Neural crest cell (in vitro differentiated cells): ENCODE measurements at places on chromosomes 12 and 14.

DNA sequence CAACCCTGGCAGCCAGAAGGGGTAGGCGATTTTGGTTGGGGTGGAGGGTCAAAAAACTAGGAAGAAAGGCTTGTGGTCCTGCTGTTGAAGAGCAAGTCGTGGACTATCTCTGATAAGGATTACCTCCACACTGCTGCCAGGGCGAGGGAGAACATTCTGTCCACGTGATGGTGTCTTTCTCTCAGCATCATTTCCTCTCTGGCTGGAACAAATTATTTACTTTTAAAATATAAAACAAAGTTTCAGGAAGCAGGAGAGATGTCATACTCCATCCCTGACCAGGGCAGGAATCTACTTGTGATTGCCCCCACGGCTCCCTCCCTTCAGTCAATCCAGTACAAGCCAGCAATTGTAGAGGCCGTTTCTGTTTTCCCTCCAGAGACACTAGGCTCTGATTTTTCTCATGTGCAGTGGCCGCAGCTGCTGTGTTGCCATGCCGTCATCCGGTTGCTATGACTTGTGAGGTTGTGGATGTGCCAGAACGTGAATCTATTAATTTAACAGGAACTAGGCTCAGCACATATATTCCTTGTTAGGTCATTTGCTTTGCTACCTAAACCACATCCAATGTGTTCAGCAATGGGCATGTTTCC, 61.5 kb upstream of the PTGR2 start:
- no peak for DNase-seq

DNA sequence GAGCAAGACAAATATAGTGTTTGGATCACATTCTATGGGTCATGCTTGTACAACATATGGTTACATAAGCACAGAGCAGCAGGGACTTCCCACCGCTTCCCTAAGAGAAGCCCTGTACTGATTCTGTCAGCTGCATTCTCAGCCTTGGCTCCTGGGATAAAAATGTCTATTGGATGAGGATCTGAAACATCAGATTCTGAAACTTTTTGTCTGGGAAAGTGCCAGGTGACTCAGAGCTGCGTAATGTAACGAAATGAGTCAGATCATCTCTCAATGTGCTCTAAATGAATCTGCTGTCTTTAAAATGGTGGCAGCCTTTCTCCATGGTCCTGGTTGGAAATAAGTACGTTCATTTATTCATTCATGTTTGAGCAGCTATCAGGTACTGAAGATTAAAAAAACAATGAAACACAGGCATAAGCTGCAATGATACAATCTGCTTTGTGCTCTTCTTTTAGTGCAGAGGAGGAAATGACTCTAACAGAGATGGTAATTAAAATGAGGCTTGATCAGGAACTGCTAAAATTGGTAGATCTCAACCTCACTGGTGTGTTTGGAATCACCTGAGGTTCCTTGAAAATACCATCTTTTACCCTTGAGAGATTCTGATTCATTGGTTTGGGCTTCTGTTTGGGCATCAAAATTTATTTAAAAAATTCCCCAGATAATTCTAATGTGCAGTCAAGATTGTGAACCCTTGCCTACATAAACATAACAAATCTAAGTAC, 99.1 kb upstream of the NAP1L1 start:
- no peak for DNase-seq

- no peak for DNase-seq
Observed at GRCh38 chr14:22838631-22839041, 2.3 kb downstream of the MMP14 start.

DNA sequence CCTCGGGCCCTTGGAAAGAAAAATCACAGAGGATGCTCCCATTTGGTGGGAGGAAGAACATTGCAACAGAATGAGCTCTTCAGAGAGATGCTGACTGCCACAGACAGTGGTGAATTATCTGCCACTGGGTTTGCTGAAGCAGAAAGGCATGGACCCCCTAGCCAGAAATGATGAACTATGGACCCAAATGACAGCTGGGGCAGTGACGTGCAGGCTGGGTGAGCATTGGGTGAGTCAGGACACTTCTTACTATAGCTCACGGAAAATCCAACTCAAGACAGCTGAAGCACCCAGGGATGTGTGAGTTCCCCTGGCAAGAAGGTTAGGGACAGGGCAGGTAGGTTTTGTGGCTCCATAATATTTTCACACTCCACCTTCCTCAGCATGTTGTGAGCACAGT, 993.2 kb downstream of the BCL11B start:
- no peak for DNase-seq

DNA sequence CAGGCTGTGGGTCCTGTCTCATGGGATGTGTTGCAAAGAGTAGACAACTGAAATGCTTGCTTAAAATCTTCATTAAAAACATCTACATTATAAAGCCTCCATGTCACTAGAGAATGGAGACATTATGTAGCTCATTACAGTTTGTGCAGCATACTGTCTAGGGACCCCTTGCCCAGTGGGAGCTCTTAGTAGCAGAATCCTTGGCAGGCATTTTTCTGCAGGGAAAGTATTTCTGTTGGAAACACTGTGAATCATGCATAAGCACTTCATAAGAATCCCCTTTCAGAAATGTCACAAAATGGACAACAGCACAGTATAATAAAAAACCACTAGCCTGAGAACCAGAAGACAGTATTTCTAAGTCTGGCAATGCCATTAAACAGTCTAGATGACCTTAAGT, 174.3 kb downstream of the MGAT4C start:
- DNase-seq: no peak

DNA sequence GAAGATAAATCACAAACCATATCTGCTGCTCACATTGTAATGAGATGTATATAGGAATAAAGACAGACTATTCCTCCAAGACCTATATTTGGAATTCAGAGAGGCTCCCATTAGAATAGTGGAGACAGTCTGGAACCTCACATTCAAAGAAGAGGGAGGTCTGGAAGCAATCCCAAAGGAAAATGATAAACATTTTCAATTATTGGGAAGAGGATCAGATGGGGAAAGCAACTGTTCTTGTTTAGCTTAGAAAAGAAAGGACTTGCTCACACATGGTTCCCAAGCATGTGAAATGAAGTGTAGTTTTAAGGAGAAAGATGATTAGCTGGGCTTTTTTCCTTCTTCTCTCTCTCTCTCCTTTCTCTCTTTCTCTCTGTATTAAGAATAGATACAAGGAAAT, 193.0 kb upstream of the LMNTD1 start:
- DNase-seq: no peak

DNA sequence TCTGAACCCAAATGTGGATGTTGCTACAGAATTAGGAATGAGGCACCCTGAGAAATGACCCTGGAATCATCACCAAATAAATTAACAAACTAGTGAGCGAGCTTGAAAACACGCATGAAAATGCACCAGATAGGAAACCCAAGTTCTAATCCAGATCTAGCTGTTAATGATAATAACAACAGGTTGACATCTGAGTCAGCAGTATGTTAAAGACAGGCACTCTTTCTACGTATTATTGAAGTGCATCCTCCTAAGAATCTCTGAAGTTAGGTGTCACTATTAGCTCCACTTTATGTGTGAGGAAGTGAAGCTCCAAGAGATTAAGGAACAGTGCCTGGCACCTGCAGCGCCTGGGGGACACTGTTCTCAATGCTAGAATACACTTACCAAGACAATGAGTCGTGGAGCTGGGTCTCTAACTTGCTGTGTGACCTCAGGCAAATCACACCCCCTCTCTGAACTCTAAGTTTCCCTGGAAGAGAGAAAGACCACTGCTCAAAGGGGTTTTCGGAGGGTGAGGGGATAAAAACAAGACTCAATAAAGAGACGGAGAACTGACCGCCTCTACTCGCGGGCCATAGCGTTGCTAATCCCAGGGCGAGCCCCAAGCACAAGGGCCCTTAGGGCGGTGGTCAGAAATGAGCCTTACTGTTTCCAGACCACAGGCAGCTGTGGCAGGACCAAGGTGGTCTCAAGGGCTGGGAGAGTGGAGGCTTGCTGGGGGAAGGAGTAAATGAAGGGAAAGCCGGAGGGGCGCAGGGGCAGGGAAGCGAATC, 2.1 kb downstream of the SLC6A12 start:
- no peak for DNase-seq

DNA sequence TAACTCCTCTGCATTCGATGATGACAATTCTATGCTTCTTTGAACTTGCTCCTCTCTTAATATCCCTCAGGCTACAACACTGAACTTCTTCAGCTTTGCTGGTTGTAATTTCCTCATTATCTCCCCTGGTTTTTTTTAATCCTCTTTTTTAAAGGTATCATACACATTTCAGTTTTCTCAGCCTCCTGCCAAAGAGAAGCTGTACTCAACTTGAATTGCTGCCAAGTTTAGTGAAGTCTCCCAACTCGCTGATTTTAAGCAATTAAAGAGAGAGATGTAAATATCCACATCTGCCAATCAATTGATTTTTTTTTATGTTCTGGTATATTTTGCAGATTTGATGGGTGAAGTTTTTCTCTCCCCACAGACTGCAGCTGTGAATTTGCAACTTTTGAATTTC, 817.8 kb downstream of the GALC start:
- DNase-seq: no peak

DNA sequence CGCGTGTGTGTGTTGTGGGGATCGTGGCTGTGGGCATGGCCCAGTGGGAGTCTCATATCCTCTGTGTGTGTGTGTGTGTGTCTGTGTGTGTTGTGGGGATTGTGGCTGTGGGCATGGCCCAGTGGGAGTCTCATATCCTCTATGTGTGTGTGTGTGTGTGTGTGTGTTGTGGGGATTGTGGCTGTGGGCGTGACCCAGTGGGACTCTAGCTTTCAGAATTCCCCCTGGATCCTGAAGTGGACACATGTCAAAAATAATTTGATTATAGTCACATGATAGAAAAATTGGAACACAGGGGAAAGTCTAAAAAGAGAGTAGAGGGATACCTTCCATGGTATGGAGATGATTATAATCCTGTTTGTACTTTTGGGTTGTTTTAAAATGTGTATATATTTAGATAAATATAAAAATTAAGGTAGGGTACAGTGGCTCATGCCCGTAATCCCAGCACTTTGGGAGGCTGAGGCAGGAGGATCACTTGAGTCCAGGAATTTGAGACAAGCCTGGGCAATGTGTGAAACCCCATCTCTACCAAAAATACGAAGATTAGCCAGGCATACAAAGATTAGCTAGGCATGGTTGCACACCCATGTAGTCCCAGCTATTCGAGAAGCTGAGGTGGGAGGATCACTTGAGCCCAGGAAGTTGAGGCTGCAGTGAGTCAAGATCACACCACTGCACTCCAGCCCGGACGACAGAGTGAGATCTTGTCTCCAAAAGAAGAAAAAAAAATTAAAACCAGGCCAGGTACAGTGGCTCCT, 11.0 kb downstream of the PAPLN start:
- no peak for DNase-seq

DNA sequence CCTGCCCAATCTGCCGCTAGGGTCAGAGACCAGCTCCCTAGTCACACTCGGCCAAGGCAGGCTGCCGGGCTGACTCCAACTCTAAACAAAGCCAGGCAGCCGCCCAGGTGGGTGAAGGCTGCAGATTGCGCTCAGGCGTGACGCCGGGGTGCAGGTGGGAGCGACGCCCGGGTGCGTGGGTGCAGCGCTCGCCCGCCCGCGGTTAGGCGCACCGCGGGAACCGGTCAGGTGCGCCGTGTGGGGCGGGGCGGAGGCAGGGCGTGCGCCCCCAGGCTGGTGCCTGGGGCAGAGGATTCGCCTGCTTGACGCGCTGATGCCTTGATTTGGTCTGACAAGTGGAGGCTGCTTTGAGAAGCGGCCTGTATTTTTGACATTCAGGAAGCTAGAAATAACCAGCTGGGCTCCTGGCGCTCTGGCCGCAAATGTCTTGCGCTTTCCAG, 126.7 kb upstream of the HIF1A start:
- DNase-seq: no peak

DNA sequence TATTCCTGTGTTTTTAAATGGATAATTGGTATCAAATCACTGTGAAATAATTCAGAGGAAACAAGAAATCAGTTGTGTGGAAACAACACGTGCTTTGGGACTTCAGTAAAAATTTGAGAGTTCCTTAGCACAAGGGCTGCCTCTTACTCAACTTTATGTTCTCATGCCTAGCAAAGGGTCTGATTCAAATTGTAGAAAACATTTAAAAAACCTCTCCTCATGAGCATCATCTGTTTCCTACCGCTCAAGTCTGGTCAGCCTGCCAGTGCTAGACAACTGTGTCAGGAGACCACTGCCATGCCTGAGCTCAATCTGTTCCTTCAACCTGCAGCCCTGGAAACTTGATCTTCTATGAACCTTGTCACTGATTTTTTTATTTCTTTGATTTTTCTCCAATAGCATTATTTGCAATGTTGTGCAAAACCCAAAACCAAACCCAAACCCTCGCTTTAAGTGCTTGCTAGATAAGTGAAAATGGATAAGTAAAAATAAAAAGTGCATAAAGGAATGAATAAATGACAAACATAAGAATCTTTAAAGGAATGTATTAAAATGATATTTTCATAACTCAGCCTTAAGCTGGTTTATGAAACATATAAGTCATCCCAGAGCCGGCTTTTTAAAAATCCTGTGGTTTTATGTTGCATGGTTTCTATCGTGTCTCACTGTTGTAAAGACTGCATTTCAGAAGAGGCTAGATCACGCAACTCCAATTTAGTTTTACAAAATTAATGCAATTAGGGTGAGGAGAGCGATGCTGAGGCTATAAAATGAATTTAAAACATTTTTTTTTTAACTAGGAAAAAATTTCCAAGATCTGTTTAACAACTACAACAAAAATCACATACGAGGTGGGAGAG, 361.2 kb upstream of the PDE3A start:
- no peak for DNase-seq

DNA sequence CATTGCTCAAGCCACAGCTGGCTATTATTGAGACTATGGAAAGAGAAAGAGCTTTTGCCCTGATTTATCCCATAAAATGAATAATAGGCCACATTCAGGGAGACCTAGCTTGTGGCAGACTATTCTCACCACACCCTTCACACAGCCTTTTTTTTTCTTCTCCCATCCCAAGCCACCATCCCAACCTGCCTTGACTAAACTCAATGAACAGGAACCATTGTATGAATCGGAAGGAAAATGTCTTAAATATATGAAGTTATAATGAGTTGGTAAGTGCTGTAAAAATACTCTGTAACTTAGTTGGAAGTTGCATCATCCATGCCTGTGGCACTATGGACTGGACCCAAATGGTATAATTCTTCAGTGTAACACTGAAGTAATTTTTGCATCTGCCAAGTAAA, 338.4 kb downstream of the RAD51B start:
- DNase-seq: no peak

- no peak for DNase-seq
Observed at GRCh38 chr12:7441216-7441615, 2.7 kb downstream of the CD163L1 start.

GRCh38 chr12:4187916-4188315, 85.6 kb upstream of the CCND2 start:
- no peak for DNase-seq

- no peak for DNase-seq
Observed at GRCh38 chr12:64729909-64730587, 29.2 kb downstream of the GNS start.
